ENCODE measurements at places on chromosomes 1 and 21.

GRCh38 chr1:181086091-181086490 is 2.4 kb upstream of the IER5 start:
- no peak for DNase-seq

DNA sequence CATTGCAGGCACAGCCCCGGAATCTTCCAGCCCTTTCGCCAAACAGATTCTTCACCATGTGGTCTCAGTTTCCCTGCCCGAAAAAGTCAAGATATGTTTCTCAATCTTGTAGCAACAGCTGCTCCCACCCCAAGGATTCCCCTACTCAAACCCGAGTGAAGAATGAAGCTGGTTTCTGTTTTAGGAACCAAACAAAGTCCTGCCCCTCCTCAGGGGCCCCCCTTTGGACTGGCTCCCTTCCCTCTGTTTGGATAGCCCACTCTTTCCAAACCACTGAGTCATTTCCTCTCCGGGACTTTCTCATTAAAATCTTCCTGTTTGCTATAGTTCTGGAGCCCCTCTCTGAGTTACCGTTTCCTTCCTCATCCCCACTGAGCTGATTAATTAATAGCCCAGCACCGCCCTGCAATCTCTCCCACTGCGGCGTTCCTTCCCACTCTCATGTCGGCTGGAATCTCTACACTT is 100.9 kb downstream of the TSEN15 start:
- peak; percentile 70 for DNase-seq

DNA sequence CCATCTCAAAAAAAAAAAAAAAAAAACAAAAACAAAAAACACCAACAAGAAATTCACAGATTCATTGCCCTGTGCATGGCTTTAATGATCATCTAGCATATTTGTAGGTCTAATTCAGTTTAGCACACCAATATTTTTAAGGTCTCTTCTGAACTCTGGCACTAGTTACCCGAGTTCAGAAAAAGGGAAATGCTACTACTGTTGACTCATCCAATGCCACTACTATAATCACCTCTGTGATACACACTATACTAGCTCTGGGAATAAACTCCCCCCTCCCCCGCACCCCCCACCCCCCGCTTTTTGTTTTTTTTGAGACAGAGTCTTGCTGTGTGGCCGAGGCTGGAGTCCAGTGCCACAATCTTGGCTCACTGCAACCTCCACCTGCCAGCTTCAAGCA is 55.6 kb downstream of the FBXO42 start:
- DNase-seq: no peak

DNA sequence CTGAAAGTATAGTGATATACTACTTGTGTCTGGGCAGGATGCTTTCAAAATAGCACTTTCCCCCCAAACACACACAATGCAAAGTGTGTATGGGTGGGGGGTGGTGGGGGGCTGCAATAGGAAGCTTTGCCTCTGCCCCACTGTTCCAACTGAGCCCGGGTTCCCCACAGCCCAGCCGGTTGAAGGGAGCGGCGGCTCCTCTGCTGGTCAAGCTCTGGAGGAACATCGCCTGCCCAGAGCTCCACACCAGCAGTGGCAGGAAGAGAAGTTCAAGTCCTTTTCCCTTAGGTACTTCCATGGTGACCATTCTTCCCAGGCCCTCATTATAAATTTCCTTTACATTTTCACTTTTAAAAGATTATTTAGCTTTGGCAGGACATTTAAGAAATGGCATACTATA is 74.9 kb downstream of the CAPZB start:
- DNase-seq: no peak

- DNase-seq: peak; percentile 64
Measured at GRCh38 chr1:15304708-15305467, 57.9 kb downstream of the FHAD1 start.

DNA sequence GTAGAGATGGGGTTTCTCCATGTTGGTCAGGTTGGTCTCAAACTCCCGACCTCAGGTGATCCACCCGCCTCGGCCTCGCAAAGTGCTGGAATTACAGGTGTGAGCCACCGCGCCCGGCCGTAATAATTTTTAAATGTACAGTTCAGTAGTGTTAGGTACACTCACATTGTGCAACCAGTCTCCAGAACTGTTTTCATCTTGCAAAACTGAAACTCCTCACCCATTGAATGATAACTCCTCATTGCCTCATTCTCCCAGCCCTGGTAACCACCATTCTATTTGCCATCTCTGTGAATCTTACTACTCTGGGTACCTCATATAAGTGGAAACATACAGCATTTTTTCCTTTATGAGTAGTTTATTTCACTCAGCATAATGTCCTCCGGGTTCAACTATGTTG is 3.4 kb downstream of the NLRP3 start:
- no peak for DNase-seq

GRCh38 chr1:17822741-17823426 is 67.8 kb downstream of the ACTL8 start:
- no peak for DNase-seq

- no peak for DNase-seq
Measured at GRCh38 chr21:29431680-29432079, 133.0 kb downstream of the BACH1 start.

- peak; percentile 54 for DNase-seq
Measured at GRCh38 chr1:39574646-39575045, 1.9 kb downstream of the PABPC4 start.

DNA sequence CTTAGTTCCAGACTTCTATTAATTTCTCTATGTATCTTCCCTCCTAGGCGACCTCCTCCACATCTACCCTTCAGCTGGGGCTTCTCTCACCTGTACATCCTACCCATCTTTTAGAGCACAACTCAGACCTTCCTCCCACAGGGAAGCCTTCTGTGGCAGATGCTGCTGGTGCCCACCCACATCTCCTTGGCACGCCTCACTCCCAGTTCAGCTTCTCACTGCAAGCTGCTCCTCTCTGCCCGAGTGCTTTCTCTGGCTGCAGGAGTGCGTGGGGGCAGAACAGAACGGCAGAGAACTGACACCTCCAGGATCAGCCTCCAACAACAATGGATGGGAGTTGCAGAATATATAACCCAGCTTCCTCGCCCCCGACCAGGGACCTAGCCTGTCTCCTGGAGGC is 36.5 kb downstream of the ZBTB18 start:
- DNase-seq: no peak

GRCh38 chr1:154485910-154486496 is 16.0 kb upstream of the TDRD10 start:
- DNase-seq: no peak

DNA sequence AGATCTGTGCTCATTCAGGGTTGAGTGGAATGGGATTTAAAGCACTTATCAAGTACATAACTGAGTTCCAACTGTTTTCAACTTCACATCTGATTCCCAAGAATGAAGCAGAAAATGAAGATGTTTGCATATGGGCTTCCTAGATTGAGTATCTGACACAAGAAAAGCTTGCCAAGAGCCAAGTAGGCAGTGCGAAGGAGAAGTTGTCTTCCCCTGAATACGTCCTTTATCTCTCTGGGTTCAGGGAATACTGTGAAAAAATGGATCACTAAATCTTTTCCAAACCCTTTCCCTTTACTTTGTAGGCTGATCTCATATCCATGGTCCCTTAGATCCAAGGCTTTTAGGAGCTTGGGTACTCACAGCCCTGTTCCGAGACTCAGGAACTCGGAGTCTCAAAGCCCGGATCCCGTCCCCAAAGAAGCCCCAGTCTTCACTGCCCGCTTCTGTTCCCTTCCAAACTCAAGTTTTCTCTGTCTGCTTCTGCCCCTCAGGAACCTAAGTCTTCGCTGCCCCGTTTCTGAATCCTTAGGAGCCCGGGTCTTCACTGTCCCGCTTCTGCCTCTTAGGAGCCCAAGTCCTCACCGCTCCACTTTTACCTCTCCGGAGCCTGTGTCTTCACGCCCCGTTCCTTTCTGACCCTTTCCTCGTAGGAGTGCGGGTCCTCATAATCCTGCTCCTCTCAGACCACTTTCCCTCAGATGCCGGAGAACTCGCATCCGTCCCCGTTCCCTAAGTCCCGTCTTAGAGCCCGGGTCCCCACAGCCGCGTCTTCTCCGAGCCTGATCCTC is 616 bp downstream of the TAF12 start:
- DNase-seq: peak; percentile 61

- no peak for DNase-seq
Measured at GRCh38 chr1:53704804-53705445, 34.0 kb downstream of the GLIS1 start.

DNA sequence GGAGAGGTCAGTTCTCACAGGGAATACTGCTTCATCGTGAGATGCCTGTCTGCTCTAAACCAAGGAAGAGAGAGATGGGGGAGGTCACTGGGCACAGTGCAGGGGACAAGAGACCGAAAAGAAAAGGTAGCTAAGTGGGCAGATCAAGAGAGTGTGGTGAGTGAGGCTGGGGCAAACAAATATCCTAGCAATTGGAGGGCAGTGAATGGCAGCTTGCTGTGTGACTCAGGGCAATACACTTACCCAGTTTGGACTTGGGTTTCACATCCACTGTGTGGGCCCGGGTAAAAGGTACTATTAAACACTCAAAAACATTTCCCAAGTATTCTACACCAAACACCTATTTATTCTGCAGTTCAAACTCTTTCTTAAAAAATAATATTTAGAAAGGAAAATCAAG is 10.2 kb downstream of the PLXNA2 start:
- no peak for DNase-seq
